ENCODE measurements at places on chromosomes 11 and 22.

DNA sequence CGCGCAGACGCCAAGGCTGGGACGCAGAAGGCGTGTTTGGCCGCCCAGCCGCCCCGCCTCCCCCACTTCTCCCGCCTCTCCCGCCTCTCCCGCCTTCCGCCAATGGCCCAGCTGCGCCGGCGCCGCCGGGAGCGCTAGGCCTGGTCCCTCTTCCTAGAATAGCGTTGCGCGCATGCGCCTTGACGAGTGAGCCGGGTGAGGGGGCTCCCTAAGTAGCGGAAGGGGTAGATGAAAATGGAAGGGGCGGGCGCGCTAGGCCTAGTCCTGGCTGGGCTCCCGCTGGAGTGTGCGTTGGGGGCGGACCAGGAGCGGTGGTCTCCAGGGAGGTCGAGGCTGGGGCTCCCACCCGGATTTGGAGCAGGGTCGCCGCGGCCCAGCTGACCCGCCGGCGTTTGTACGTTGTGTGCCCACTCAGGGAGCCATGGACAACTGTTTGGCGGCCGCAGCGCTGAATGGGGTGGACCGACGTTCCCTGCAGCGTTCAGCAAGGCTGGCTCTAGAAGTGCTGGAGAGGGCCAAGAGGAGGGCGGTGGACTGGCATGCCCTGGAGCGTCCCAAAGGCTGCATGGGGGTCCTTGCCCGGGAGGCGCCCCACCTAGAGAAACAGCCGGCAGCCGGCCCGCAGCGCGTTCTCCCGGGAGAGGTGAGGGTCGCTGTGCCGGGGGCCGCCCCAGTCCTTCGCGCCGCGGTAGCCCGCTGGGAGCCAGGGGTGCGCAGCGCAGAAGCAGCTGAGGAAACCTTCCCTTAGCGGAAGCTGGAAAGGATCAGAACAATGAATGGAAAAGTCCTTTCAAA lies at the start of gene AKIP1:
TSS of gene AKIP1 (plus strand) at position 161 of the 795 bp plus-strand sequence. CDS start at position 422, 261 bp downstream.
- peak; percentile 86 for DNase-seq

DNA sequence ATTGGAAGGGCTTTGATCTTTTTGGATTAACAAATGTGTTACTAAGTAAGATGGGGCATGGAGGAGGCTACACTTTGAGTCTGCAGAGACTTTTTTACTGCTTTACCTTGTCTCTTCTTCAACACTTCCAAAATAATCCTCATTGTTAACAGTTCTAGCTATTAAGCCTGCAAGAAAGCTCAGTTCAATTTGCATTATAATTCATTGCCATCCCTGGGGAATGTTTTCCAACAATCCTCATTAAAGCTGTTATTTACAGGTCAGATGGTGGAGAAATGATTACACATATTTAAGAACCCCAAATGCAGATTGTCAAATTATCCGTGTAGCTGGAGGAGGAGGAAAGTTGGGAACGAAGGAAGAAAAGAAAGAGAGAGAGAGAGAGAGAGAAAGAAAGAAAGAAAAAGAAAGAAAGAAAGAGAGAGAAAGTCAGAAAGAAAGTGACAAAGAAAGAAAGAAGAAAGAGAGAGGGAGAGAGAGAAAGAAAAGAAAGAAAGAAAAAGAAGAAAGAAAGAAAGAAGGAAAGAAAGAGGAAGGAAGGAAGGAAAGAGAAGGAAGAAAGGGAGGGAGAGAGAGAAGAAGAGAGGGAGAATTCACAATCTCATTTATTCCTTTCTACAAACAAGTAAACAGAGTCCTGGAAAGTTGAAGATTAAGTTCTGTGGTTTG lies 443.9 kb downstream of the INSC start:
- no peak for DNase-seq

GRCh38 chr11:60764879-60765278 lies 8.2 kb downstream of the MS4A15 start:
- DNase-seq, result no peak

- no peak for DNase-seq
Measured at GRCh38 chr11:3224401-3225057, 5.9 kb upstream of the MRGPRG start.

DNA sequence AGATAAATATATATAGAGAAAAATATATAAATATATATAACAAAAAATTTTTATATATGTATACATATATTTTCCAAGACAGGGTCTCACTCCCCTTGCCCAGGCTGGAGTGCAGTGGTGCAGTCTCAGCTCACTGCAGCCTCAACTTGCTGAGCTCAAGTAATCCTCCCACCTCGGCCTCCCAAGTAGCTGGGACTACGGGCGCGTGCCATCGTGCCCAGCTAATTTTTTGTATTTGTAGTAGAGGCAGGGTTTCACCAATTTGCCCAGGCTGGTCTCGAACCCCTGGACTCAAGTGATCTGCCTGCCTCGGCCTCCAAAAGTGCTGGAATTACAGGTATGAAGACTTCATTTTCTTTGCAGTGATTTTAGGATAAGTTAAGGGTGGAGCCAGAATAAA lies 38.9 kb upstream of the SEPTIN5 start:
- no peak for DNase-seq

- no peak for DNase-seq
Measured at GRCh38 chr11:103434073-103434411, 324.8 kb downstream of the DYNC2H1 start.

GRCh38 chr22:47561766-47562165 lies 799.3 kb downstream of the TBC1D22A start:
- DNase-seq, result no peak

DNA sequence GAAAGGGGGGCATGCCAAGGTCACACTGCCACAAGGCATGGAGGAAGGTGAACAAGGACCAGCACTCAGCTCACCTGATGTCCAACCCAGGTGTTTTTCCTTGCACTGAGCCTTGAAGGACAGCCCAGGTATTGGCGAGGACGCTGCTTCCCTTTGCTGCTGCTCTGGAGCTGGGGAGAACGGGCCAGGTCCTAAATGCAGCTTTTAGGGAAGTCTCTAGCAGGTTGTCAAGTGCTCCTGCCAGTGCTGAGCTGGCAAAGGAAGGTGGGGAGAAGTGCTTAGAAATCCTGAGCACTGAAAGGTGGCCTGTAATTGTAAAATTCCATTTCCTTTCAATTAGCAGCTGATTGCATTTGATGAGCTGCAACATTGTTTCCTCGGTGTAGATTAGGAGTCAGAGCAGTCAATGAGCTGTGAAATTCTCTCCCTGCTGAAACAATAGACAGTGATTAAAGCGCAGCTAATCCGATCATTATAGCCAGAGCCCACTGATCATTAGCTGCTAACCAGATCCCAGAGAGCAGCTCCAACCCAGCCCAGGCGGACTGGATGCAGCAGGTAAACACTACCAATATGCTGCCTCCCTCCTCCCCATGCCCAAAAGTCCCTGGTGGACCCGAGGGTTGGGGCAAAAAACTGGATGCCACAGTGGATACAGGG lies 507.6 kb downstream of the INSC start:
- no peak for DNase-seq

DNA sequence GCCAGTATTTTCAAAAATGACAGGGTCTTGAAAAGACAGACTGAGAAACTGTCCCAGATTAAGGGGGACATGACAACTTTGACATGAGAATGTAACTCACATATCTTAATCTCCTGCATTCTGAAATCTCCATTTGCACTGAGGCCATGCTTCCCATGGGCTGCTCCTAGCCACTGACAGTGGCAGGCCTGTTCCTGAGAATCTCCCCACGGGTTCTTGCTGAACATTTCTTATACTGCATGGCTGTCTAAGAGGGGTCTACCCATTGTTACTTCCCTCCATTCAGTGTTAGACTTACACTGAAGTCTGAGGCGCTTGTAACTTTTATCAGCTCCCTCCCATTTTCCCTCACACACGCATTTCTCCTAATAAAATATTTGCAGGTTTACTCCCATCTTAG lies 1.5 kb downstream of the CEP295 start:
- no peak for DNase-seq

- no peak for DNase-seq
Measured at GRCh38 chr11:121161349-121161917, 60.4 kb downstream of the TECTA start.

DNA sequence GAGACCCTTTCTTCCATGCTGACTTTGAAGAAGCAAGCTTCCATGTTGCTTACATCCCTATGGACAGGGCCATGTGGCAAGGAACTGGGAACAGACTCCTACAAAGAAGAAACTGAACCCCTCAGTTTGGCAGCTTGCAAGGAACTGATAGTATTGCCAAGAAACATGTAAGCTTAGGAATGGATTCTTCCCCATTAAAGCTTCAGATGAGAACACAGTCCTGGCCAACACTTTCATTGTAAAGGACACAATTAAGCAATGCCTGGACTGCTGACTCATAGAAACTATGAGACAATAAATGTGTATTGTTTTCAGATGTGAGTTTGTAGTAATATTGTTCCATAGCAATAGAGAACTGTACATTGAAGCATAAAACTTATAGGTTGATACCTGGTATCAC lies 82.4 kb downstream of the AASDHPPT start:
- DNase-seq, result no peak

- DNase-seq, result peak; percentile 53
Measured at GRCh38 chr11:64356498-64357411, 2.2 kb upstream of the RPS6KA4 start.

DNA sequence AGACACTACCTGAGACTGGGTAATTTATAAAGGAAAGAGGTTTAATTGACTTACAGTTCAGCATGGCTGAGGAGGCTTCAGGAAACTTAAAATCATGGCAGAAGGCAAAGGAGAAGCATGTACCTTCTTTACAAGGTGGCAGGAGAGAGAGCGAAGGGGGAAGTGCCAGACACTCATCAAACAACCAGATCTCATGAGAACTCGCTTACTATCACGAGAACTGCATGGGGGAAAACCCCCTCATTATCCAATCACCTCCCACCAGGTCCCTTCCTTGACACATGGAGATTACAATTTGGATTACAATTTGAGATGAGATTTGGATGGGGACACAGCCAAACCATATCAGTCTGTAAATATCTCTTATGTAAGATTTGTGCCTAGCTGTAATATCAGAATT lies 50.9 kb upstream of the ATXN10 start:
- no peak for DNase-seq

GRCh38 chr11:55572548-55572947 lies 620 bp downstream of the OR4C16 start:
- no peak for DNase-seq

DNA sequence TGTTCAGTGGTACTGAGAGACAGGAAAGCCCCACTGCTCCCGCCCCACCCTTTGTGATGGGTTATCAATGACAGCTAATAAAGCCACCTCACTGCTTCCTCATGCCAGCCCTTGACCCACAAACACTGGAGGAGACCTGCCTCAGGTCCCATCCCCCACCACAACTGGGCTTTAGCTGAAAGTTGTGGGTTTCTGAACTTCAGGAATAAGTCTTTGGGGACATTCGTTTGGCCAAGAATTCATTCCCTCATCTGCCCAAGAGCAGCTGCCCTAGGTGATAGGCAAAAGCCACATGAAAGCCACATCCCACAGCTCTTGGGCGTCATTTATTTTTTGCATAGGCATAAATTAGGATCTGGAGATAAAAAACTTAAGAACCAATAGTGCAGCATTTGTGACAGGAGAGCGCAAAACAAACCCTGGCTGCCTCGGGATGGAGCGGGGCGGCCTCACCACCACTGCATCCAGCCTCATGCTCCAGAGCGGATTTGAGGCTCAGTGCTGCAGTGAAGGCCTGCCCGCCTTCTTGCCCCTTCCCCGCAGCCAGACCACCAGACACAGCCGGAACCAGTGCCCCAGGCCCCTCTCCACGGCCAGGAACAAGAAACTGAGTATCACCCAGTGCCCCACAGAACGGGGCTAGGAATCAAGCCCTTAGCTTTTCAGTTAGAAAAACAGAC lies 21.2 kb downstream of the SUN2 start:
- no peak for DNase-seq

DNA sequence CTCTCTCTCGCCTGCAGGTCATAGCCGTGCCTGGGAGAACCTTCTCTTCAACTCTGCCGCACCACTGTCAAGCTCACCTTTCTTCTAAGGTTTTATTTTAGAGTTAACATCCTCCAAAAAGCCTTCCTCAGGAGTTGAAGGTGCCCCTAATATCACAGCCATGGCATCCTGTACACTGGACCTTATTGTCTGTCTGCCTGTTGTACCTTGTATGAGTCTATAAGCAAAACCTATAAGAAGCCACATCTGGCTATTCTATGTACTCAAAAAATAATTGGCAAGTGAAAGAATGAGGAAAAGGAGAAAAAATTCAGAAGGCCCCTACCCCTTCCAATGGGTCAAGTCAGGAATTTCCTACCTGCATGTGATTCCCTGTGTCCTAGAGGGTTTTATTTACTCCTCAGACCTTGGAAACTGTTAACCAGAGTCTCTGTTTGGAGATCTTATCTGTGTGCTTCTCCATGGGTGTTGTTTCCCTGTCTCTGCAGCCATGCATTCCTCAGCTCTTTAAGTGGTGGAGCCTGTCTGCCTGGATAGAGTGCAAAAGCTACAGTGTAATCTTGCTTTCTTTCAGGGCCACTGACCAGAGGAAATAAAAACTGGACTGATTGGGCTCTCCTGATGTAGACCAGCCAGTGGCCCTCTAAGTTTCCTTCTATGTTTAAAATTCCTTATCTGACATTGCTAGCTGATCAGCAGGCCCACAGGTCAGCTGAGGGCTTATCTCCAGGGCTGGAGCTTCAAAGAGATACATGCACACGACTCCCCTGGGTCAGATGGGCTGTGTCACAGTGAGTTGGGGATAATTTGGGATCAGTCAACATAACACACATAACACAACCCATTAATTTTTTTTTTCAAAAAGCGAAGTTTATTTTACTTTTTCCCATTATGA lies 37.6 kb upstream of the TMEM135 start:
- peak; percentile 25 for DNase-seq

GRCh38 chr22:31243339-31244045 lies 31.4 kb downstream of the LIMK2 start:
- peak; percentile 24 for DNase-seq
